NCI-H2171 (cell line): ENCODE measurements at places on chromosomes 5 and 9.

GRCh38 chr5:171850324-171850947 lies 64.8 kb downstream of the SMIM23 start:
- DNase-seq, result no peak

DNA sequence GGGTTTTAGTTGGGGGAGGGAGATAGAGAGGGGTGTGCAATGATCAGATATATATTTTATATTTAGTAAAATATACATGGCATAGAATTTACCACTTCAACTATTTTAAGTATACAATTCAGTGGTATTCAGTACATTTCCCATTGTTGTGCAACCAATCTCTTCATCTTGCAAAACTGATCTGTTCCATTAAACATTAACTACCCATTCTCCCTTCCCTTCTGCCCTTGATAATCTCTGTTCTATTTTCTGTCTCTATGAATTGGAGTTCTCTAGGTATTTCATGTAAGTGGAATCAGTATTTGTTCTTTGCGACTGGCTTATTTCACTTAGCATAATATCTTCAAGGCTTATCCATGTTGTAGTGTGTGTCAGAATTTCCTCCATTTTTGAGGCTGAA lies 38.6 kb downstream of the TGFBI start:
- no peak for DNase-seq

GRCh38 chr9:97689401-97690180 lies 7.5 kb downstream of the XPA start:
- DNase-seq, result no peak

DNA sequence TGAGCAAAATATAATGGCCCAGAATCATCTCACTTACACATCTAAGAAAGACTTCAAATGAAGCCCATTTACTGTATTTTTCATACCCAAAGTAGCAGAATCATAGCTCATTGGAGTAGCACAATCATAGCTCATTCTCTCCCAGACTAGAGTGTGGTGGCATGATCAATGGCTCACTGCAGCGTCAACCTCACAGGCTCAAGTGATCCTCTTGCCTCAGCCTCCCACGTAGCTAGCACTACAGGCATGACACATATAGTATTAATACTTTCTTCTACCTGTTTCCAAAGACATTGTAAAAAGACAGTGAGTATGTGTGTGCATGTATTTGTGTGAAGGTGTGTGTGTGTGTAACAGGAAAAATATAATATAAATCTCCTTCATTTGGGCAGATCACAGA lies 1247.9 kb upstream of the ACO1 start:
- DNase-seq, result no peak

DNA sequence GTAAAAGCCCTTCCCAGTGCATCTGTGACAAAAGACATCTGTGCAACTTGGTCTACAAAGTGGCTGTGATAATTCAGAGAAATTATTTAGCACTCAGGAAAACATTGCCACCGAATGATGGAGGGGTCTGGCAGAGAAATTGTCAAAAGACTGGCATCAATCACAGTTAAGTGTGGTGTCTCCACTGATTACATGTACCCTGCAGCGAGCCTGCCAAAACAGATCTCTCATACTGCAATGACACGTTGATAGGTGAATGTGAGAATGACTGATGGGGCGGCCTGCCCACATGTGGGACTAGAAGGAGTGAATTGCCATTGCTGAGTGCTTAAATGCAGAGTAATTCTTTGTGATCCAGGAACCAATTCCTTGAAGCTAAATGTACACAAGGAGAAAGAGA lies 136.4 kb upstream of the PCSK5 start:
- no peak for DNase-seq

GRCh38 chr9:101035098-101035497 lies 6.6 kb downstream of the PLPPR1 start:
- DNase-seq, result no peak

DNA sequence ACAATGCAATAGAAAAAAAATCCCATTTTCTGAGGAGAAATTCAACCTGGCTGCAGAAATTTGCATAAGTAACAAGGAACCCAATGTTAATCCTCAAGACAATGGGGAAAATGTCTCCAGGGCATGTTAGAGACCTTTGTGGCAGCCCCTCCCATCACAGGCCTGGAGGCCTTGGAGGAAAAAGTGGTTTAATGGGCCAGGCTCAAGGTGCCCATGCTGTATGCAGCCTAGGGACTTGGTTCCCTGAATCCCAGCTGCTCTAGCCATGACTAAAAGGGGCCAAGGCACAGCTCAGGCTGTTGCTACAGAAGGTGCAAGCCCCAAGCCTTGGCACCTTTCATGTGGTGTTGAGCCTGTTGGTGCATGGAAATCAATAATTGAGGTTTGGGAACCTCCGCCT lies 66.5 kb downstream of the ALDH1A1 start:
- no peak for DNase-seq

DNA sequence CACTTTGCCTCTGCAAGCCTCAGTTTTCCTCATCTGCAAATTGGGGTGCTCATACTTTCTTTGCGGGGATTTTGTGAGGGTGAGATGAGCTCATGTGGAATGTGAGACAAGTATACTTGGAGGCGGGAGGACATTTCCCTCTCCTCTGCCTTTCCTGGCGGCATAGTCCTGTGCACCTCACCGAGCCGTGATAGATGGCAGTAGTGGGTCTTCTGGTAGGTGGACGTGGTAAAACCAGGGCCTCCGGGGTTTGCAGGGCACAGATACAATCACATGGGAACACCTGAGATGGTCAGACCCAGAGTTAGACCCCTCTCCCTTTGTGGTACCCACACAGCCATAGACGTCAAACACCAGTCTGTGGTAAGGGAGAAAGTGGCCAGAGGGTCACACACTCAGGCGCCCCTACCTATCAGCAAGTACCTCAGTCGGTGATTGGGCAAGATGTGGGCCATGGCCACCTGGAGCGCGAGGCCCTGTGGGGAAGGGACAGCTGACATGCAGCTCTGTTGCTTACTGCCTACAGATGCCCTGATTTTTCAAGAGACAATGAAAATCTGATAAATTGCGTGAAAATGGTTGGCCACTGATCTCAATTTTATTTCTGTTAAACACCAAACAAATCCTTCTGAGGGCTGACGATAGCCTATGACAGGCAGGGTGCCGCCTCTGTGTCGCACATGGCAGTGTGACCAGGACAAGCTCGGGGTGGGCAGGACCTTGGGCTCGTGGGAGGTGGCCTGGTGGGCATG lies 9.9 kb downstream of the ERGIC1 start:
- no peak for DNase-seq

GRCh38 chr5:177972613-177973012 lies 23.4 kb downstream of the PROP1 start:
- DNase-seq, result no peak

DNA sequence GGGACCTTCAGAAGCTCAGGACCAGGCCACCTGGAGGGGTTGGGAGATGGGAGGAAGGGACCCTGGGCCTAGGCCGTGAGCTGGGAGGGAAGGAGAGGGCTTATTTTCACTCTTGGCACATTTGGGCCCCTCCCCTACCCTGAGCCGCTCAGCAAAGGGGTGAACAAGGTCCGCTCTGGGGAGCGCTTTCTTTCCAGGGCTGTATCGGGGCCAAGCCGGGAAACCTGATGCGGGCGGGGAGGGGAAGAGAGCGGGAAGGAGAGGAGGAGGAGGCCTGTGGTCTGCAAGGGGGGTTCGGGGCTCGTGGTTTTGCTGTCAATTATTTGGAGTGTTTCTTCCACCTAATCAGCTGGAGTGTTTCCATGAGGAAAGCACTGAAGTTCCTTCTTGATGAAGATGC lies 62.7 kb upstream of the RXRA start:
- no peak for DNase-seq

GRCh38 chr9:96020792-96021550 lies 145.5 kb downstream of the ERCC6L2 start:
- no peak for DNase-seq

- no peak for DNase-seq
Observed at GRCh38 chr9:84744195-84744594, 74.7 kb downstream of the NTRK2 start.

DNA sequence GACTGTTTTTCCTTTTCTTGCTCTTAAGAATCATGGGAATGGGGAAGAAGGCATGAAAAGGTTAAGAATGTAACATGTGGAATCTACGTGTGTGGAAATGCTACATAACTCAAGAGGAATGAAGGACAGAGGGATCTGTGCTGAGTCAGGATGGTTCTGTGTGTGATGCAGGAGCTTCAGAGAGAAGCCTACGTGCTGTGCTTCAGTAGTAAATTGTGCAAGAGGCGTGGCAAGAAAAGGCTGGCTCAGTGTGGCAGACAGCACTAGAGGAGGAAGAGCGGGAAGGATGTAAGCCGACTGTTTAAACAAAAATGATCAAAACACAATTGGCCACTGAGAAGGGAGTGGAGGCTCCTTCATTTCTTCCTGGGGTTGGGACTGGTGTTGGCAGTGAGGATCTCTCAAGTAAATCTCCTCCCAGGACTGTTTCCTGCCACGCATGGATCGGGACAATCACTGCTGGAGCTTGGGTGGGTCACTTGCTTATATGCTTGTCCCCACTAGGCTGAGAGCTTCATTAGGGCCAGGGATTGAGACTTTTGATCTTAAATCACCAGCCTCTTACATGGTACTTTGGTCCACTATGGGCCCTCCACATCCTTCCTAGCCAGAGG lies 59.4 kb upstream of the BASP1 start:
- DNase-seq, result no peak

DNA sequence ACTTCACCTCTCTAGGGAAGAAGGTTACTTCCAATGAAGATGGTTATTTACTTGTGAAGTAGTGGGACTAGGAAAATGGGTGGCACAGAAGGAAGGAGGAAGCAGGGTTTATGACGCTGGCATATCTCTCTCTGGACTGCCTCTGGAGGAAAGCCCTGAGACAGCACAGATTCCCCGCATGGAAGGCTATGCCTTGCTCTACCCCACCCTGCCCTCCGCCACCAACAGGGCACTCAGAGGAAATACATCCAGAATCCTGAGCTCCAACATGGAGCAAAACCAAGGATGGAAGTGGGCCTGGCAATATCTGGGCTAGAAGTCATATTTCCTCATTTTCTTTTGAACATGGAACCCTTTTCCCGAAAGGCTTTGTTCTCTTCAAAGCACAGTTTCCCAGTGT lies 346.9 kb downstream of the ZSWIM6 start:
- no peak for DNase-seq

DNA sequence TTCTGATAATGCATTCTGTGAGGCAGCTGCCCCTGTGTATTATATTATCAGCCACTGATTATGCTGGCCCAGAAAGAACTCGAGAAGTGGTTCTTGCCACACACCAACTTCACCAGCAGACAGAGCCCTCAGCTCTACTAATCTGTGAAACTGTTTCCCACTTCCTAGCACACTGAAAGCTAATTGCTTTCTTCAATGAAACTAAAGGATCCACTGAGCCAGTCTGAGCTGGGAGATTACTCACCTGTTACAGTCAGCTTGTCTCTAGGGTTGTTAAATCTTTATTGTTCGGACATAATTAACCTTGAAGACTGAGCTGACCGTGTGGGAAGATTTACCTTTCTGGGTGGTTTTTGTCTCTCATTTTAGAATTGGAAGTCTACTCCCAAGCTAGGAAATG lies 263.2 kb downstream of the KCTD16 start:
- DNase-seq, result no peak

DNA sequence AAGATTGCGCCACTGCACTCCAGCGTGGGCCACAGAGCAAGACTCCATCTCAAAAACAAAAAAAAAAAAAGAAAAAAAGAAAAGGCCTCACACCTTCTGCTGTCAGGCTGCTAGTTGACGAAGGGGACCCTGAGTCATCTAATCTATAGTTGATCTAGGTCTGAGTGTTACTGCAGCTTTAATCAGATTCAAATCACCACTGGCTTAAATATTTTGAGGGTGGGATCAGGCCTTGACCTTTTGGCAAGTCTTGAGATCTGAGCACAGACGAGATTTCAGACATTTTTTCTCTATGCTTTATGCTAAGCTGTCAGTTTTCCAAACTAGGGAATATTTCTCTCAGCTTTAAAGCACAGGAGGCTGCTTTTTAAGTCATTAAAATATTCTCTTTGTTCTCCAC lies 240.9 kb downstream of the GLIS3 start:
- no peak for DNase-seq

DNA sequence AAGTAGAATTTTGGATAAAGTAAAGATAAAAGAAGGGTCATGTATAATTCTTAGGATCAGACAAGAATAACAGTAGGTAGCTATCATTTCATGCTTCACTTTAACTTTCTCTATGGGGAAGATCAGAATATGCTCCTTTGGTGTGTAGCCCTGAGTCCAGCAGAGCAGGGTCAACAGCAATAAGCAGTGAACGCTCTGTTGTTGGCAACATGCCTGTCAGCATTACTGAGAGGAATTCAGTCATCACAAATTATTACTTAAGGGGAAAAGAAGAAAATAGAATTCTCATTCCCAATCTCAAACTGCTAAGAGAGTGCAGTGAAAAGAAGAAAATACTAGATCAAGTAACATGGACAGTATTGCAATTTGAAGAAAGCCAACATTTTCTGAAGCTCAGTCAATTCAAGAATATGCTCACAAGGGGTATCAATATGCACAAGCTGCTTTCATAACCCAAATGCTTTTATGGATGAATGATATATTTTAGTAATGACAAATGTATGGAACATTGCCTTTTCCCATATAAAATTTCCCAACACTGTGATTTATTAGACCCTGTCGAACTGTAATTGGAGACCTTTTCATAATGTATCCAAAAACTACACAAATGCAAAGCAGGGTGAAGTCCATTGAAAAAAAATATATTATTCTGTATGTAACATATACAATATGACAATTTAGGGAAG lies 1359.4 kb downstream of the EFNA5 start:
- DNase-seq, result no peak

DNA sequence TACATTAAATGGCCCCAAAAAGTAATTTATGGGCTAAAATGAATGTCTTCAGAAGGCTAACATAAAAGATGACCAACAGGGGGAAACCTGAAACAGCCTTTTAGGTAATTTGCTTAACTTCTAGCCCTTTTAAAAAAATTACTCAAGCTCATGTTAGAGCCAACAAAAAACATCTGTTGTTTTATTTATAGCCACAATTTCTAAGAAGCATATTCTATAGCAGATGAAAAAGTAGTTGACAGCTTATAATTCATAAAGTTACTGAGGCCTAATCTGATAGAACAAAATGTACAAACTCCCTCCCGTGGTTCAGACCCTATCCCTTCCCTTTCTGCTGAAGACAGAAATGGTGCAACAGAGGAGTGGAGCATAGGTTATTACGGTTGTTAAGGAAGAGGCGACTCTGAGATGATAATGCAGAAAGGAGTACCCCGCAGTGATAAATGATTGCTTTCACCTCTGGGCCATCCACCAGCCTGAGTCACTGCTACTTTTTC lies 46.1 kb downstream of the PIK3R1 start:
- DNase-seq, result no peak

GRCh38 chr9:6413365-6414246 lies 607 bp downstream of the UHRF2 start:
- DNase-seq, result no peak

DNA sequence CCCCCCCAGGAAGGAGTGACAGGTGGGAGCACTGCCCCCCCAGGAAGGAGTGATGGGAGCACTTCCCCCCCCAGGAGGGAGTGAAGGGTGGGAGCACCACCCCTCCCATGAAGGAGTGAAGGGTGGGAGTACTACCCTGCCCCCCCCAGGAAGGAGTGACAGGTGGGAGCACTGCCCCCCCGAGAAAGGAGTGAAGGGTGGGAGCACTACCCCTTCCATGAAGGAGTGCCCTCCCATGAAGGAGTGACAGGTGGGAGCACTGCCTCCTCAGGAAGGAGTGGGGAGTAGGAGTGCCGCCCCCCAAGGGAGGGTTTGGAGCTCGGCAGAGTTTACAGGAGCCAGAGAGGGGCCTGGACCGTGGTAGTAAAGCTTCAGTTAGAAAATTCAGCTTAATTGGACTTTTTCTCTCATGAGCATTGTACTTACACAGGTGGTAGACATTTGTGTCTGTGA lies 100.7 kb downstream of the CACNA1B start:
- no peak for DNase-seq

- DNase-seq, result no peak
Observed at GRCh38 chr5:78552729-78553342, 95.7 kb downstream of the LHFPL2 start.

- no peak for DNase-seq
Observed at GRCh38 chr5:171911152-171911551, 95.3 kb downstream of the FBXW11 start.
